SW 1271 (cell line): ENCODE measurements at places on chromosomes 4 and X.

- DNase-seq = no peak
These were observed 205.5 kb upstream of the NUDT6 start for GRCh38 chr4:123127875-123128274.

GRCh38 chr4:35963383-35963782 is 280.9 kb downstream of the ARAP2 start:
- no peak for DNase-seq

- DNase-seq = no peak
These were observed 9.7 kb downstream of the SOD3 start for GRCh38 chr4:24805067-24805466.

- no peak for DNase-seq
These were observed 212.3 kb upstream of the FGF13 start for GRCh38 chrX:138923805-138924204.

GRCh38 chr4:188400451-188400850 is 261.2 kb downstream of the TRIML1 start:
- DNase-seq = no peak

GRCh38 chrX:45740291-45740690 is 539.6 kb upstream of the DIPK2B start:
- no peak for DNase-seq

DNA sequence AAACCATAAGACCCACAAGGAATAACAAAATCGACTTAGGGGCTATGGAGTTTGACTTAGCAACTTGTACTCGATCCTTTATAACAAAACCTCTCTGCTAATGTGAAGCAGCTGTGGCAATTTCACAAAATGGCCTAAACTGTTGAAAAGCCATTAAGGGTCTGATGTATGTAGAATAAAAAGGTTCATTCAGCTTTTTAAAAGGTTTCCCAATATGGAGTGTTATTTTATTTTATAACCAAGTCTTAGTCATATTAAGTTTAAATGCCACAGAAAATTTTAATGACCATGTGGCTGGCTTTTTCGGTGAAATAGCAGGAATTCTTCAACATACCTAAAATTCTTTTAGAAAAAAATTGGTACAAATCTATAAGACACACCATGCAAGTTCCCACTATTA is 291.8 kb upstream of the HAND2 start:
- DNase-seq = no peak

GRCh38 chr4:172815499-172816164 is 353.0 kb upstream of the GALNT7 start:
- no peak for DNase-seq

DNA sequence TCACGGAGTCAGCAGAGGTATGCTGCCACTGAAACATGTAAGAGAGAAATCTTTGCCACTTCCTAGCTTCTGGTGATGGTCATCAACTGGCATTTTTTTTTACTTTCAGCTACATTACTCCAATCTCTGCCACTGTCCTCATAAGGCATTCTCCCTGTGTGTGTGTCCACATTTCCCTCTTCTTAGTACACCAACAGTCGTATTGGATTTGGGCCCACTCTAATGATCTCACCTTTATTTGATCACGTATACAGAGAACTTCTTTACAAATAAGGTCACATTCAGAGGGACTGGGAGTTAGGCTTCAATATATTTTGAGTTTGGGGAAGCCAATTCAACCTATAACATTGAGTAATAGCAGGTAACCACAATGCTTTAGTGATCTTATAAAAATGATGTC is 649.1 kb downstream of the GRID2 start:
- no peak for DNase-seq

- DNase-seq = no peak
These were observed 94.5 kb upstream of the STIM2 start for GRCh38 chr4:26766141-26766540.

- DNase-seq = no peak
These were observed 246.9 kb upstream of the GPC4 start for GRCh38 chrX:133661962-133662839.

- no peak for DNase-seq
These were observed 50.0 kb downstream of the C4orf46 start for GRCh38 chr4:158621729-158622128.

GRCh38 chrX:130539721-130540321 is 138.0 kb downstream of the RBMX2 start:
- DNase-seq = peak; percentile 5

DNA sequence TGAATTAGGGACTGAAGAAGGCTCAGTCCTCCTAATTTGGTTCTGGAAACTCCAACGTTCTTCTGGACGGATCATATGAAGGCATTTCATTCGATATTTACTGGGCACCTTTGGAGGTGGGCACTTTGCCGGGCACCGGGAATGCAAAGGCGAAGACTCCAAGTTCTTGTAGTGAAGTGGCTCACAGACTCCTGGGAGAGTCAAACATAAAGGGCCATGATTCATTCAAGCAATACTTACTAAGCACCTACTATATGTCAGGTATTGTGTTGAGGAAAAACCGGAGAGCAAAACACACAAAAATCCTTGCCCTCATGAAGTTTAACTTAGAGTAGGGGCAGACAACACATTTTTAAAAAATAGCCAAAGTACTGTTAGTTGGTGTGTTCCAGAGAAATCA is 17.0 kb upstream of the ERCC6L start:
- no peak for DNase-seq

- no peak for DNase-seq
These were observed at the start of gene LPAR4 for GRCh38 chrX:78747489-78747888. TSS of gene LPAR4 (plus strand) at chrX:78747720. CDS start at chrX:78754870, 7,150 bp downstream.

GRCh38 chrX:44152852-44153251 is 179.7 kb upstream of the NDP start:
- DNase-seq = no peak

GRCh38 chr4:52704133-52704532 is 45.0 kb upstream of the USP46 start:
- DNase-seq = no peak

- no peak for DNase-seq
These were observed 59.3 kb downstream of the ZNF674 start for GRCh38 chrX:46485897-46486296.

- DNase-seq = no peak
These were observed 53.0 kb upstream of the RAPGEF2 start for GRCh38 chr4:159049780-159050375.

GRCh38 chr4:99885063-99885664 is 9.1 kb downstream of the LAMTOR3 start:
- no peak for DNase-seq

DNA sequence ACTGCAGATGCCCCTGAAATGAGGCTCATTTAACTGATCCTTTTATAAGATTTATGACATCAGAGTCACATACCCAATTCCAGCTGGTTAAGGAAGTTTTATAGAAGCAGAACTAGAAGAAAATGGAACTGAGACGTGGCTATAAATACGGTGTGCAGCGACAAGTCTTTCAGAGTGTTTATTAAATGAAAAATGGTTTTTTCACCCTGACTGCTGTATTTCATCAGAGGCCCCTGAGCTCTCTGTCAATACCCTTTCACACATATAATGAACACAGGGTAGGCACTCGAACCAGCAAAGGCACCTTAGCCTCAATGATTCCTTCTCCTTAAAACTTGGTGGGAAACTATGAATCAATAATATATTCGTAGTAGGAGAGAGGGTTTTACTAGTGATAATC is 380.8 kb upstream of the ANXA10 start:
- no peak for DNase-seq

DNA sequence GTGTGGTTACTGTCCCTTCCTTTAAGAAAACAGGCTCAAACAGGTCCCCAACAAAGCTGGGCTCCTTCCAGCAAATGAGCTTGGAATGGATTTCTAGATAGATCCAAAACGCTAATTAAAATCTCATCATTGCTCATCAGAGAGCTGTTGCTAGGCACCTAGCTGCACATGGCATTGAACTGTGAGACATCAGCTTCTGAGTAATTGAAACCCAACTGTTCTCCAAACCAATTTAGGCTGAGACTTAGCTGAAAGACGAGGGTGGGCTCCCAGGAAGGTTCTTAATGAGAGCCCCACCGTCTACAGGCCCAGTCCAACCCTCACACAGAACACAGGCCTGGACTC is 59.1 kb downstream of the FAM184B start:
- no peak for DNase-seq

GRCh38 chr4:102694791-102695190 is 66.0 kb downstream of the MANBA start:
- no peak for DNase-seq

- no peak for DNase-seq
These were observed 39.5 kb downstream of the RBPJ start for GRCh38 chr4:26360273-26360672.

- no peak for DNase-seq
These were observed 22.8 kb upstream of the TLR2 start for GRCh38 chr4:153661215-153661822.

- no peak for DNase-seq
These were observed 36.2 kb downstream of the CTBP1 start for GRCh38 chr4:1212546-1213335.

DNA sequence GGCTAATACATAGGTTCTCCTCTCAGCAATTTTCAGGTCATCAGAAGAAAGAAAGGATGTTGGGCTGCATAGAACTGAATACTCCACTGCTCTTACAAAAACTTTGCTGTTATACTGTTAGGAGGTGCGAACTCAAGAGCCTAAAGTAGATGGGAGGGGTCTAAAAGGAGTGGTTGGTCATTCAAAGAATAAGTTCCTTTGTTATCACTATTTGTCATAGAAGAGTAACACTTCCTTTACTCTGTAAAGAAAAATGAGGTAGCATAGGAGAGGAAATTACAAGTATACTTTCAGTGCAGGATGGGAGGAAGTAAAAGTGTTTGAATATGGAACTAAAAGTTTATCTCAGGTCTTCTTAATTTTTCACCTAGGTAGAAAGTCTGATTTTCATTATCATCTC is 61.5 kb downstream of the CCNI start:
- no peak for DNase-seq

GRCh38 chrX:57918750-57919436 is 8.6 kb upstream of the ZXDA start:
- no peak for DNase-seq

- DNase-seq = no peak
These were observed 28.5 kb downstream of the SHROOM3 start for GRCh38 chr4:76463568-76463967.

GRCh38 chrX:56813318-56813837 is 84.3 kb downstream of the NBDY start:
- DNase-seq = no peak

- DNase-seq = no peak
These were observed 118.6 kb downstream of the PALLD start for GRCh38 chr4:168615294-168616065.

DNA sequence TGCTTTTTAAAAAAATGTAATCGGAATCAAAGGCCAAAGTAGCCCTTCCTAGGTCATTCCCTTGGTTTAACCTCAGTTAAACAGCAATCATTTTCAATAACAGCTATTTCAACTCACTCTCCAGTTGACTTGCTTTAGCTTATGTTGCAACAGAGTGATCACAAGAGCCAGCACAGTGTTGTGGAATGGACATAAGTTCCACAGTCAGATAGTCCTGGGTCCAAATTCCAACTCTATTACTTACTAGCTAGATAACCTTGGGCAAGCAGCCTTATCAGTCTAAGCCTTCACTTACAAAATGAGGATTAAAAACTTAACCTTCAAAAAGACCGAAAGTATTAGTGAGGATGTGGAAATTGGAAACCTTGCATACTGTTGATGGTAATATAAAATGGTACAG is 9.2 kb upstream of the GPC3 start:
- no peak for DNase-seq

DNA sequence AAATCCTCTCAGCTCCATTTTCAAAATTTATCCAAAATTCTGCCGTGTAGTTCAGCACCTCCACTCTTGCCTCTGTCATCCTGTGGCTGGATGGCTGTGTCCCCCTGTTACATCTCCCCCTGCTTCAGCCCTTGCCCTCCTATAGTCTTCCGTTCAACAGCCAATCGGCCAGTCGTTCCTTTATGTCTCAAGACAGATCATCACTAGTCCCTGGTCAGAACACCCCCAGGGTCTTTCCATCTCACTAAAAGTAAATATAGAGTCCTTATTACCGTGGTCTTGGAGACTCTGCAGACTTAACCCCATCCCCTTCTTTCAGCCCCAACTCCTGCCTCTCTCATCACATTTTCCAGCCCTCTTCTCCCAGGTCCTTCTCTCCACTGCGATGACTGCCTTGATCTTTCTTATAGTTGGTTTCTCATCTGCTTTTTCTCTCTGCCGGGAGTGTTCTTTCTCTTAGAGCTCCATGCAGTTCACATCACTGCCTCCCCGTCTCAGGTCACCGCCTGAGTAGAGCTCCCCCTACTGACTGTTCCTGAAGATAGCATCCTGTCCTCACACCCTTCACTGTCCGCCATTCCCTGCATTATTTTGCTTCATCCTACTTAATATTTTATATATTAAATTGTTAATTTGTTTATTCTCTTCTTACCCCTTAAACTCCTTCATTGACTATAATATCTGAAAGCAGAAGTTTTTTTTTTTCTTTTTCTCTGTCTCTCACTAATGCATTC is 736.9 kb upstream of the MAGEB2 start:
- no peak for DNase-seq

DNA sequence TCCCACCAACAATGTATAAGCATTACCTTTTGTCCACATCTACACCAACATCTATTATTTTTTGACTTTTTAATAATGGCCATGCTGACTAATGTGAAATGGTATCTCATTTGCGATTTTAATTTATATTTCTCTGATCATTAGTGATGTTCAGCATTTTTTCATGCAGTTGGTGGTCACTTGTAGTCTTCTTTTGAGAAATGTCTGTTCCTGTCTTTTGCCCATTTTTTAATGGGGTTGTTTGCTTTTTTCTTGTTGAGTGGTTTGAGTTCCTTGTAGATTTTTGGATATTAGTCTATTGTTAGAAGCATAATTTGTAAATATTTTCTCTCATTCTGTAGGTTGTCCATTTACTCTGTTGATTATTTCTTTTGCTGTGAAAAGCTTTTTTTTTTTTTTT is 36.8 kb upstream of the PDLIM5 start:
- no peak for DNase-seq

- no peak for DNase-seq
These were observed 12.5 kb upstream of the ART3 start for GRCh38 chr4:76061982-76062381.

DNA sequence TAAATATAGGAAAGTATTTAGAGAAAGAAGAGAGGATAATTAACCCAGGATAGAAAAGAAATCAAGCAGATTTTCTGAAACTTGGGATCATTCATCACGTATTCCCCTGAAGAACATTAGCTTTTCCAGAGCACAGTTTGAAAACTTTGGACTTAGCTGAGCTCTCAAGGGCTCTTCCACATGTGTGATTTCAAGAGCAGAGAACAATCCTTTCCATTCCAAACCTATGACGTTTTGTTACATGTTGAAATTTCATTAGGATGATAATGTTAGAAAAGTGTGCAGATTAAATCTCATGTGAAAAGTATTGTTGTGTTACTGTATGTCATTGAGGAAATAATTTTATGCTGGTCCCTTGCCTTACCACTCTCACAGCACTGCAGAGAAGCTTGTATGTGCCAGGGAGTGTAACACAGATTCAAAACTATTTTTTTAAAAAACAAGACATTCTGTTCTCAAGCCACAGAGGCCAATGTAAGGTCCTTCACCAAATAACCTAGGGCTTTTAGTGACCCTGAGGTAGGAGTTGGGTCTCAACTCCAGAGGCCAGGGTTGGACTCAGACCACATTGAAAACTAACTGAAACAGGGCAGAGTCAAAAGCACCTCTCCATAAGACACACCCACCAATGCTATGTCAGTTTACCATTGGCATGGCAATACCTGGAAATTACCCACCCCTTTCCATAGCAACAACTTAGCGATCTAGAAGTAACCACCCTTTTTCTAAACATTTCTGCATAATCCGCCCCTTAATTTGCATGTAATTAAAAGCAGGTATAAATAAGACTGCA is 141.3 kb downstream of the ANXA5 start:
- no peak for DNase-seq

- no peak for DNase-seq
These were observed 83.9 kb downstream of the SNCA start for GRCh38 chr4:89752932-89753598.

- DNase-seq = peak; percentile 0
These were observed 44.6 kb upstream of the LINC00632 start for GRCh38 chrX:140664939-140665338.
